ENCODE measurements at places on chromosomes 11 and 22.

DNA sequence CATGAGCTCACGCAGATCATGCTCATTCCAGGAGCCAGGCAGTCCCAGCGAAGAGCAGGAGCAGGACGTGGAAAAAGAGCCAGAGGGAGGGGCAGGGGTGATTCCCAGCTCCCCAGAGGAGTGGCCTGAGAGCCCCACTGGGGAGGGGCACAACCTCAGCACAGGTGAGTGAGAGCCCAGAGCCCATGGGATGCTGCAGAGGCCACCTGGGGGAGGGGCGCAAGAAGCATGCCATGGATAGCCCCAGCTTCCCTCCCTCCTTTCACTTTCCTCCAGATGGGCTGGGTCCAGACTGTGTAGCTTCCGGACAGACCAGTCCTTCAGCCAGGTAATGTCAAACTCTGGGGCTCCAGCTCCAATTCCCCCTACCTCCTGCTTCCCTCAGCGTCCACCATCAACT is 6.2 kb downstream of the SMTNL1 start:
- DNase-seq, result no peak

GRCh38 chr11:11029027-11029426 is 171.2 kb upstream of the ZBED5 start:
- DNase-seq, result no peak

GRCh38 chr11:102527684-102528083 is 2.9 kb downstream of the MMP7 start:
- DNase-seq, result no peak

- no peak for DNase-seq
Measured at GRCh38 chr22:17896586-17896985, 122.3 kb upstream of the BID start.

DNA sequence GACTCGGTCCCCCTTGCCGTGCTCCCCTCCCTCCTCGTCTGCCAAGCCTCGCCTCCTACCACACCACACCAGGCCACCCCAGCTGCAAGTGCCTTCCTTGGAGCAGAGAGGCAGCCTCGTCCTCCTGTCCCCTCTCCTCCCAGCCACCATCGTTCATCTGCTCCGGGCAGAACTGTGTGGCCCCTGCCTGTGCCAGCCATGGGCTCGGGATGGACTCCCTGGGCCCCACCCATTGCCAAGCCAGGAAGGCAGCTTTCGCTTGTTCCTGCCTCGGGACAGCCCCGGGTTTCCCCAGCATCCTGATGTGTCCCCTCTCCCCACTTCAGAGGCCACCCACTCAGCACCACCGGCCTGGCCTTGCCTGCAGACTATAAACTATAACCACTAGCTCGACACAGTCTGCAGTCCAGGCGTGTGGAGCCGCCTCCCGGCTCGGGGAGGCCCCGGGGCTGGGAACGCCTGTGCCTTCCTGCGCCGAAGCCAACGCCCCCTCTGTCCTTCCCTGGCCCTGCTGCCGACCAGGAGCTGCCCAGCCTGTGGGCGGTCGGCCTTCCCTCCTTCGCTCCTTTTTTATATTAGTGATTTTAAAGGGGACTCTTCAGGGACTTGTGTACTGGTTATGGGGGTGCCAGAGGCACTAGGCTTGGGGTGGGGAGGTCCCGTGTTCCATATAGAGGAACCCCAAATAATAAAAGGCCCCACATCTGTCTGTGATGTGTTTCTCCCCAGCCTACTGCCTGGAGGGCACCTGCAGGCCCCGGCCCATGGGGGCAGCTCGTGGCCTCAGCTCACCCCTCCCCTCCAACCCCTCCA is 29.8 kb downstream of the CAPN1 start:
- DNase-seq, result no peak

DNA sequence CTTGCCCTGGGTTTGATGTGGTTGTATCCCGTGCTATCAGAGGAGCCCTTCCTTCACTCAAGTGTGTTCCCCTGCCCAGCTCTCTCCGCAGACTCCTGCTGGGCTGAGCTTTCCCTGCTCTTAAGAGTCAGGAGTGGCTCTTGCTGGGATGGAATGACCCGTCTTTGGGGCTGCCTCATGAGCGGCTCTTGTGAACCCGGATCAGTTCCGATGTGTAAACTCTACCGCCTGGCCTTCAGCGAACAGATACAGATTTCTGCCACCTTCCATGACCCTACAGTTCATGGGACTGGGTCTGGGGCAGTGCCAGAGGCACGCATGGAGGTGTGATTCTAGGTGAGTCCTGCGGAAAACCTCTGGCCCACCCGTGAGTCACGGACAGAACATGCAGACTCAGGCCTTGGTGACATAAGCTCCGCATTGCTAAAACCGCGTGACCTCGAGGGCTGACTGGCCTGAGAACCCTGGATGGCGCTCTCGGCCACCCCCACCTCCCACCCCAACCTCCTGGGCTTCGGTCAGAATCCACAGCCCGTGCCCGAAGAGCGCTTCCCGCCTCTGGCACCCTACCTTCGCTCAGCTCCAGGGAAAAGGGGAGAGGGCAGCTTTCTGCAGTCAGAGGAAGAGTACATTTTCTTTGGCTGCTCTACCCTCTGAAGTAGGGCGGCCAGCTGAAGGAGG is 1.3 kb upstream of the ZBTB16 start:
- DNase-seq, result no peak

- DNase-seq, result no peak
Measured at GRCh38 chr11:21650961-21651360, 541.9 kb upstream of the ANO5 start.

DNA sequence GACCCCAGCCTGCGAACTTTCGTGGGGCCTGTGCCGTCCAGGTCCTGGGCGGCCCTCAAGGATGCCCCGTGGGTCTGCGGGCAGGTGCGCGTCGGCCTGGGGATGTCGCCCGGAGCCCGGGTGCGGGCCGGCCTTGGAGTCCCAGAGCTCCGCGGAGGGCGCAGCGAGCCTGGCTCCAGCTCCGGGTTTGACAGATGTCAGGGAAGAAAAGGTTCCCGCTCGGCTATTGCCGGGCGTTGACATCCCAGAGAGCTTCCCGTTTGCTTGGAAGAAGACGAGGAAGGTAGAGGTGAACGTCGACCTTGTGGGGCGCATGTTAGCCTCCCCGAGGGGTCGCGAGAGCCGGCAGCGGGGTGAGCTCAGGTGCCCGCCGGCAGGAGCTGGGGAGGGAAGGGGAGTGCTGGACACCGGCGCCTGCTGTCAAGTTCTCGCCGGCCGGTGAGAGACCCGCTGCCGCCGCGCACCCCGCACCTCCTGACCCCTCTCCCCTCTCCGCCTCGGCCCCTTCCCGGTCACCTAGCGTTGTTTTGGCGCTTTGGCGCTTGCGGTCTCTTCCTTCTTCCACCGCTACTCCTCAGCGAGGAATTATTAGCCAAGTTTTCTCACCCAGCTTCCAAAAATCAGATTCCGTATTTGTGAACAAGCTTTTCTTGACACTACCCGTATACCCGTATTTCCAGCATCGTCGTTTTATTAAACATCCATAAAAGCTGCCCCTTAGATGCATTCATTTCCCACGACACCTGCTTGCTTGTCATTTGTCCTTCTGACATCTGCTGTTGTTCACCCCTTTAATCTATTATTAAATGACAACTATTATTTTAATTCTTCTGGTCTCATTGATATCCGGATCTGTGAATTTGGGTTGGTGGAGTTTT is 1.3 kb downstream of the BMAL1 start:
- no peak for DNase-seq
